ENCODE measurements at places on chromosomes 3 and 15.

- DNase-seq = no peak
Measured at GRCh38 chr3:128573707-128574162, 76.9 kb downstream of the RPN1 start.

GRCh38 chr3:105700575-105700974 lies 168.2 kb downstream of the CBLB start:
- DNase-seq = no peak

DNA sequence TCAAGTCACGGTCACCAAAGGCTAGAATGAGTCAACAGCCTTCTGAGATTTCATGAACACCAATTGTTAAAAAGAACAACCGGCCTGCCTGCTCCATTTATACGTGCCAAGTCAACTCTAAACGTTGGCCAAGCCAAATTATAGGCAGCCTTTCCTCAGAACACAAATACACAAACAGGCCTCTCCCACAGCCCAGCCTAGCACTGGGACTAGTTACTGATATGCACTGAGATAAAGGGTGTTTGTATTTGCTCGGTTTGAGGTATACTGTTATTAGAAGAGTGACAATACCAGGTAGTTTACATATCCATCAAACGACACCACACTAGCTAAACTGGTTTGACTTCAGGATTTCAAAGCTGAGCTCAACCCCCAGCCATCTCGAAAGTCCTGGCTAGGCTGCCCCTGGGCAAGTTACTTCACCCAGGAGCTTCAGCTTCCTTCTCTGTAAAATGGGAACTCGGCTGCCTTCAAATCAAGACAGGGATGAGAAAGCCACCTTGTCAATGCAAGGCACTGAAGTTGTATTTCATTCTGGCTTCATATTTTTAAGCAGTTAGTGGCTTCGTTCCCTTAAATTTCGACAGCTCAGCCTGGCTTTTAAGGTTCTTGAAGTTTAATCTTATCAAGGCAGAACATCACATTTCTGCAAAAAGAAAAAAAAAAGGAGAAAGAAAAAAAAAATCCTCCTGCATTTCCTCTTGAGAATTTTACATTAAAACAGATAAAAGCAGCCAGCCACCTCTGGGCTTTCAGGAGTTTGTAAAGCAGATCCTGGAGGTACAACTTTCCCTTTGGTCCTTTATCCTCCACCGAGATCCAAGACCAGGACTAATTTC lies 4.0 kb downstream of the TLE3 start:
- no peak for DNase-seq

DNA sequence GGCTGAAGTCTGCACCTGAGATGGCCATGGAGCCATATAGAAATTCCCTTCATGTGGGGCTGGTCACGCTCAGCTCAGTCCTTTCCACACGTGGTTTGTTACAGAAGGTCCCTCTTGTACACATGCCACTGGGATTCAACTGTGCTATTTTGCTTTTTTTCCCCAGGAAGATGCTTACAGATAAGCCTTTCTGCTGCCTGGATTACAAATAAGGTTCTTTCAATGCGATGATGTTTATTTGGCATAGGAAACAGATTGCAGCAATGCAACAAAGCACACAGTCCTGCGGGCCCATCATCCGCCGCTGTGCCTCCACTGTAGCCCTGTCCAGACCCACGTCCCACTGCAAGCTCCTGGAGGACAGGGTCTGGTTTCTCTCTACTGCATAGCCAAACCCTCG lies 124.8 kb downstream of the XXYLT1 start:
- DNase-seq = no peak

DNA sequence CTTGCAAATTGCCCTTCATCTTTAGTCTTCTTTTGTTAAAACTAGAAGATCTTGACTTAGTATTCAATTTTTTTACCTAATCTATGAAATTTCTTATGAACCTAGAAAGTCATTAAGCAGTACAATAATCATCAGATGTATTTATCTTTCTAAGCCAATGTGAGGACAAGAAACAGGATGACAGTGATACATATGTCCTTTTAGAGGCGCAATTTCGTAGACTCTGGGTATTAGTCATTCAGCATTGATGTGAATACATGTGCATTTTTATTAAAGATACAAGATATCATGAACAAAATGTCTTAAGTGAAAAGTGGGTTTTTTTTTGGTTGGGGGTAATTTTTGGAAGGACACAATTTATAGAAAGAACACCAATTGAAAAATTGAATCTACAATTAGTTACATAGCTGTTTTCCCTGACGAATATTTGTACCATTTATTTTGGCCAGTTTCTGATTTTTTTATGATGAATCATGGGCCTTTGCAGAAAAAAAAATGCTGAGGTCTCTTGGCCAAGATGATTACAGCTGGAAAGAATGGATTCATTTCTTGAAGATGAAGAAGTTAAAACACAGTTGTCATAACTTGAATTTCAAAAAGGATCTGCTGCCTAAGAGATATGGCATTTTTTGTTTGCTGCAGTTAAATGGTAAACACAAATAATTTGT lies 48.9 kb upstream of the AGTR1 start:
- no peak for DNase-seq

- no peak for DNase-seq
Measured at GRCh38 chr3:194395778-194396538, 3.1 kb downstream of the GP5 start.

DNA sequence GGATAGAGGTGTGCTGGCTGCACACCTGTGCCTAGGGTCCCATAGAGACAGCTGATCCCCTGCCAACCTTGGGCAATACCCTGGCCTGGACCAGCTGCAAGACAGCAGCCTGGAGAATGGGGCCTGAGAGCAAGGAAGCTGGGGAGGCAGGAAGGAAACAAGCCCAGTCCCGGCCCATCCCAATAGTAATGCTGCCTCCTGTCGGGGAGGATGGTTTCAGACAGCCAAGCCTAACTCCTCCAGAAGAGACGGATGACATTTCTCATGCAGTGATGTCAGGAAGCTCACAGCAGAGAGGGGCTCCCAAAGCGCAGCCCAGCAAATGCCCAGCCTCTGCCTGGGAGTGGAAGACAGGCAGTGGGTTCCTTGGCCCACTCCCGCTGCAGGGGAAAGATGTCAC lies 408.8 kb downstream of the OCA2 start:
- DNase-seq = no peak
